ENCODE measurements at places on chromosomes 4 and X.

DNA sequence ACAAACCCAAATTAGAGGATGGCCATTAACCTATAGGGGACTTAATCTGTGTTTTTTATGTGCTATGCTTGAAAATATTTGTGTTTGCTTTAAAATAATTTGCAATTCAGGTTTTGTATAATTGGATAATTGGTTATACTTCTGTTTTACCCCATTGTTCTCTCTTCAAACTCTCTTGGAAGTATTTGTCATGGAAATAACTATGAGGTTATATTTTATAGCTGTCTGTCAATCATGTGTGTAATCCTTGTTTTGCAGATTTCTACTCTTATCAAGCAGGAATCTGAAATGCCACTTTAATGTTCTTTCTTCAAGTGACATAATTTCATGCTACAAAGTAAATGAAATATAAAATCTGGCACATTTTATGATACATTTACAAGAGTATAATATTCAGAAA lies 15.4 kb upstream of the NDUFC1 start:
- DNase-seq, result no peak

- no peak for DNase-seq
Observed at GRCh38 chr4:110165382-110166286, 32.8 kb downstream of the ELOVL6 start.

- no peak for DNase-seq
Observed at GRCh38 chr4:52376132-52376704, 282.9 kb downstream of the USP46 start.

- DNase-seq, result no peak
Observed at GRCh38 chr4:23614284-23614892, 275.5 kb downstream of the PPARGC1A start.

GRCh38 chr4:114691865-114692264 lies 93.3 kb downstream of the UGT8 start:
- DNase-seq, result no peak

DNA sequence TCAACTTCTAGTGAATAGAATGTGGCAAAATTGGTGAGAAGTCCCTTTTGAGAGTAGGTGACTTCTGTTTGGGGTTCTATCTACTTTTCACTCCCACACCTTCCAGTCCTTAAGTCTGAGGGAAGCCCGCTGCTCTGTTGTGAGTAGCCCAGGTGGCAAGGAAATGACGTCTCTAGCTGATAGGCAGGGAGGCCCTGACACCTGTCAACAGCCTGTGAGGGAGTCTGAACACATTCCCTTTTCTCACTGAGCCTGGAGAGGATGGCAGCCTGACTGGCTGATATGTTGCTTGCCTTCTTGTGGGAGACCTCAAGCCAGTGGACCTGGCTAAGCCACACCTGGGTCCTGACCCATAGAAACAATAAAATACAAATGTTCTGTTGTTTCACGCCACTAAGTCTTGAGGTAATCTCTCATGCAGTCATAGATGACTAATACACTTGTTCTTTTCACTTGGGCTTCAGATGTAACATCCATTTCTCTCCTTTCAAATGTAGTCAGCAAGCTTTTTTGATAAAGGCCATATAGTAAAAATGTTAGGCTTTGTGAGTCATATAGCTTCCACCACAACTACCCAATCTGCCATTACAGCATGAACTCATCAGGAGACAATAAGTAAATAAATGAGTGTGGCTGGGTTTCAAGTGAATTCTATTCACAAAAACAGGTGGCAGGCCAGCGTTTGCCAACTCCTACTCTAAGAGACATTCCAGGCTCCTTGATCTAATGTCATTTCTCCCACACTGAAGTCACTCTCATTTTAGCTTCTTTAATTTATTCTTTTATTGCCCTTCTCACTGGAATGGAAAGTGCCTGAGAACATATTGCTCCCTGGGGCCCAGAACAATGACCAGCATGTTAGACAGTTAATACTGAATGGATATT lies 265.1 kb upstream of the MAD2L1 start:
- DNase-seq, result no peak

DNA sequence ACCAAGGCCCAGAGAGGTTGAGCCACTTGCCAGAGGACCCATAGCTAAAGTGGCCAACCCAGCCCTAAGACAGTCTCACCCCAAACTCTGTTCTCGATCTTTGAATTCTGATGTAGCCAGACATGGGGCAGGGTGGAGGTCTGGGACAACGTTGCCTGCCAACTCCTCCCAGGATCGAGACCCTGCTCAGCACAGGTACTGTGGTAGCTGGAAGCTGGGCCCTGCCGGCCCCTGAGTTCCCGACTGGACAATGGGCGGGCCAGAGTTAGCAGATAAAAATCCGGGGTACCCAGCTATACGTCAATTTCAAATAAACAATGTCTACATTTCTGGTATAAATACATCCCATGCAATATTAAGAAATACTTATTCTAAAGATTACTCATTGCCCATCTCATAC lies 35.3 kb downstream of the ADRA2C start:
- DNase-seq, result no peak

- DNase-seq, result peak; percentile 96
Observed at GRCh38 chr4:185203486-185204237, at the start of gene CFAP97. TSS of gene CFAP97 (minus strand) at chr4:185204000. CDS start at chr4:185191196, 12,804 bp downstream.

DNA sequence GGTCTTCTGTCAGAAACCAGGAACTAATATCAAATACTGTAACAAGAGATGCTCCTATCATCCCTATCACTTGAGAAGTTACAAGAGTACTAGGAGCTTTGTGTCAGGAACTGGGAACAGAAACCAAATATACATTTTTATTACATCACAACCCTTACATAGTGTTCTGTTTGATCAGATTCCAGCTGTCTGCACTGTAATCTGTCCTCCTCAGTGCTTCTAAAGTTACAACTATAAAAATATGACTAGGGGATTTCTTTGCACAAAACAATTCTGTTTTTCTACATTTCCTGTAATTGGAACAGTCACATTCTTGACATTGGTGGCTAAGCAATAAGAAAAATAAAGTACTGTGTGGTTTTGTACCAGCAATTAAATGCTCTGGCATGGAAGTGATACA lies 686.0 kb downstream of the PDHA2 start:
- DNase-seq, result no peak

- DNase-seq, result no peak
Observed at GRCh38 chrX:22603060-22603459, 330.3 kb downstream of the CBLL2 start.

- no peak for DNase-seq
Observed at GRCh38 chr4:17066972-17067371, 168.5 kb upstream of the LDB2 start.

GRCh38 chr4:153222707-153223426 lies 18.6 kb downstream of the TRIM2 start:
- peak; percentile 79 for DNase-seq

GRCh38 chrX:53223068-53223693 lies 1.8 kb downstream of the KDM5C start:
- DNase-seq, result no peak

- no peak for DNase-seq
Observed at GRCh38 chrX:12263211-12263610, 124.9 kb downstream of the FRMPD4 start.

GRCh38 chrX:32572644-32573043 lies 638.7 kb downstream of the DMD start:
- DNase-seq, result no peak

DNA sequence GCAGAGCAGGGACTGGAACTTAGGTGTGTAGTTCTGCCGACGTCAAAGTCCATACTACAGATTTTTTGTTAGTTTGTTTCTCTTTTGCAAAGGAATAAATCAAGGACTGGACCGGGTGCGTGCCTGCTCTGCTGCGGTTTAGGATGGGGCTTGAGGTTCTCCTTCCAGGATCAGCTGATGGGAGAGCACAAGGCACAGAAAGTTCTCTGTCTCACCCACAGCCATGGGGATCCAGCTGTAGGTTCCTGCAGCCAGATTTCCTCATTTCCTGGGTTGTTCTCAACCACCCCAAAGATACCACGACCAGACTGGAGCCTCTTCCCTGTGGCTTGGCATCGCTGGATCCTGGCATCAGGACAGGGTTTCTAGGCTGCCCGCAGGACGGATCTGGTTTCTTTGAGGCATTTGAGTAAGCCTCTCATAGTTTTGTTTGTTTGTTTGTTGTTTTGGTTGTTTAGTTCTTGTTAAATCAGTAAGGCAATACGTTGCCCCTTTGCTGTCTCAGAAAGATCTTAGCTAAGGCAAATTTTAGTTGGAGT lies 789 bp upstream of the SRPX start:
- no peak for DNase-seq

- peak; percentile 75 for DNase-seq
Observed at GRCh38 chr4:54228056-54228527, 1.0 kb upstream of the PDGFRA start.

DNA sequence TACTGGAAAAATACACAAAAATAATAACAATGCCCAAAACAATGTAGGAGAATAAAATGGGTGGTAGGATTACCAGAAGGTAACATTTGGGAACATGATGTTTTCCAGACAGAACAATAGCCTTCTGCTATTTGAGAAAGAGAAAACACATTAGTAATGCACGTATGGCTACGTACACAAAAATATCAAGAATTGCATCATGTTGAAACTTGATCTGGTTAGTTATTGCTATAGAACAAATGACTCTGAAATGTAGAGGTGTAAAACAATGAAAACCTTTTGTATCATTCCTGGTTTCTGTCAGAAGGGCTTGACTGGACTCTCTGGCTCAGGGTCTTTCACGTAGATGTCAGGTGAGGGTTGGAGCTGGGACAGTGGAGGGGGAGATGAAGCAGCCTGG lies 1040.0 kb downstream of the FAT4 start:
- no peak for DNase-seq

DNA sequence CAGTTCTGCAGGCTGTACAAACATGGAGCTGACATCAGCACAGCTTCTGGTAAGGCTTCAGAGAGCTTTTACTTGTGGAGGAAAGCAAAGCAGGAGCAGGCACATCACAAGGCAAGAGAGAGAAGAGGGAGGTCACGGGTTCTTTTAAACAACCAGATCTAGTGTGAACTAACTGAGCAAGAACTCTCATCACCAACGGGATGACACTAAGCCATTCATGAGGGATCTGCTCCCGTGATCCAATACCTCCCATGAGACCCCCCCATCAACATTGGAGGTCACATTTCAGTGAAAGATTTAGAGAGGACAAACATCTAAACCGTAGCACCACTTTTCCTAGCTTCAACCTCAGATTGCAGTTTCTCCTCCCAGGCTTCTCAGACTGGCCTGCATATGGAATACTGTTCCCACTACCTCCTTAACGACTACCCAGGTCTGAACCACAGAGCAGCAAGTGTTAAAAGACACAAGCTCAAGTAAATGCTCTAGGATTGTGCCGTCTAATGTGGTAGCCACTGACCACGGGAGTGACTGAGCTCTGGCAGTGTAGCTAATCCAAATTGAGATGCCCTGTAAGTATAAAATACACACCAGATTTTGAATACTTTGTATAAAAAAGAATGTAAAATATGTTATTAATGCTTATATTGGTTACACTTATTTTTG lies 192.7 kb downstream of the PTTG2 start:
- no peak for DNase-seq

DNA sequence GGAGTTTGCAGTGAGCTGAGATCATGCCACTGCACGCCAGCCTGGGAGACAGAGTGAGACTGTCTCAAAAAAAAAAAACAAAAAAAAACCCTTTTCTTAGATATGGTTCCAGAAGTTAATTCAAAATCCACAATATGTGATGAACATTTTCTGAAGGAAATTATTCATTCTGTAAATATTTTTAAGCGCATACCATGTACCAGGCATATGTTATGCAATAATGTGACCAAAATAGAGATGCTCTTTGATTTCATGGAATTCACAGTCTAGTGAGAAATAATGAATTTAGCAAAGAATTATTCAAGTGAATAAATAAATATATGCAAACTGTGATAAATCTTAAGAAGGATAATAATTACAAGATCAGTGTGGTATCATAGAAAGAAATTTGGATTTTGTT lies 174.7 kb downstream of the GC start:
- no peak for DNase-seq

DNA sequence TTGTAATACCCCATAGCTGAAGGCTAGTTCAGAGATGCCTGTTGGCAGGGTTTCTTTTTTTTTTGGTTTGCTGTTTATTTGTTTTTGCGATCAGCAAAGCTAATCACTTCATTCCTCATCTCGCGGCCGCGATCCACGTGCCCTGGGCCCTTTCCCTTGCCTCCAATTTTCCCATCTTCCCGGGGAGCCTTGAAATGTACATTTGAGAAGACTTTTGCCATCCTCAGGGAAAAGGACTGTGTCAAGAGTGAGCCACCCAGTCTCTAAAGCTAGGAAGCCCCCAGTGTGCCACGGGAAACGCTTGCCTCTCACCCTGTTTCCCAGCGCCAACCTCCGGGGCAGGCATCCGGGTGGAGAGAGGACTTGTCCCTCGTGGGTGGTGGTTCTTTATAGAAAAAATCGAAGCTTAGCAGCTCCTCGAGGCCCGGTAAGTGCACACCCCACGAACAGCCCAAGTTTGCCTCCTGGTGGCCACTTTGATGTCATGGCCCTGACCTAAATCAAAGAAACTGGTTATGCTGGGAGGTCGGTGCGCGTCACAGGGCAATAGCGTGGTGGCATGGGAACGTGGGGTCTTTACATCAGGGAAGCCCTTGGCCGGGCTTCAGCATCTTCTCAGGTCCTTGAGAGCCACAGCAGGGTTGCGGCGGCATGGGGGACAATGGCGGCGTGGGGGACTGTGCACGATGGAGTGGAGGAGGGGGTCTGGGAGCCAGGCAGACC lies 42.0 kb downstream of the MAP7D3 start:
- peak; percentile 77 for DNase-seq

DNA sequence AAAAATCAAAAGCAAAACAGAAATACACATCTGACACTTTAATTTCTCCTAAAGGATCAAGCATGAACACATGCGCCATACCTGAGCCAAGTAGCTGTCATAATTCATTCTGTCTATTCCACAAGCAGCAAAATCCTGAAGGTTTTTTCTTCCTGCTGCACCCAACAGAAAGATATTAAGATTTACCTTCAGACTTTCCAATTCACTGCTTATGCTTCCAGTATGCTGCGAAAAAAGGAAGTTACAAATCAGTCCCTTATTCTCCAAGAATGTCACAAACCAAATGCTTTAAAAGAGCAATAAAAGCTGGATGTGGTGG lies 29.2 kb upstream of the FGFBP2 start:
- DNase-seq, result no peak

- DNase-seq, result no peak
Observed at GRCh38 chr4:184022679-184023383, 117.7 kb downstream of the STOX2 start.

DNA sequence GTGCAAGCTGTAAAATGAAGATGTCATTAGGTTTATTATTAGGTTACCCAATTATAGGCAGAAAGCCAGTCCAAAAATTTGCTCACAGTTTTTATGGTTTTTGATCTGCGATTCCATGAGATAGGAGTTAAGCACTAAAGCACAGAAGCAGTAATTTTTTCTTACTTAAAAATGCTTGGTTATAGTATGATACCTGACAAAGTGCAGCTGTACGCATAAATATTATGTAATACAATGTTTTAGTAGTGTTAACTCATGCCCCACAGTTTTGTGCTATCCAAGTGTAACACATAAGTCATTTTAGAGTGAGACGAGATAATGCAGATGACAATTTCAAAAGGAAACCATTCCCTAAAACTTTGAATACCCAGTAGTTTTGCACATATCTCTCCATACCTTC lies 357.8 kb downstream of the TMA16 start:
- no peak for DNase-seq

- no peak for DNase-seq
Observed at GRCh38 chr4:112702892-112703291, 65.9 kb downstream of the LARP7 start.
